ENCODE measurements at places on chromosomes 13 and 19.

DNA sequence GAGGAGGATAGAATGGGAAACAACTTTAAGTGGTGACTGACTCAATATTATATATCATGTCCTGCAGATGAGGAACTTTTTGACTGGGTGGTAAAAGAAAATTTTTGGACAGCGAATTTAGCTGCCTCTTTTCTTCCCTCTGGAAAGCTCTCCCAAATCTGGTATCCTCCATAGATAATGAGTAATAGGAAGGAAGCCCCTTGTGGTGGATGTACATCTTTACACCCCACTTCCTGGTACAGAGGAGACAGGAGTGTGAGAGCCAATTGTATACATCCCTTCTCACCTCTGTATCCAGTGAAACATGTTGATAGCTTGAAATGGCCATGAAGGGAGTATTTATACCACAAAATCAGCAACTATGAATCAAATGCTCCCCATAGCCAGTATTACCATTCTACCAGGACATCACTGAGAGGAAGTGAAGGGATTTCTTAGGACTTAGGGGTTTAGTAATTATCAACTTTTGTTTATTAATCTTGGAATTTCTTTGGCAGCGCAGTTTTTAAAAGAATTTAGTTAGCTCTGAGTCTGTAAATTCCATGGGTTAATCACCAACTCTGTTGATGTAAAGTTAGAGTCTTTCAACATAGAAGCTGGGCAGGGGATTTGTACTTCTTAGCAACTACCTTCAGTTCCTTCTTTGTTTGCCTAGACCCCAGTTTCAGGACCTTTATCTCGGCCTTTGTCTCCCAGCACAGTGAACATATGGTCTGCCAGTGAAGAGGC, 17.0 kb upstream of the TDRD3 start:
- no peak for DNase-seq

DNA sequence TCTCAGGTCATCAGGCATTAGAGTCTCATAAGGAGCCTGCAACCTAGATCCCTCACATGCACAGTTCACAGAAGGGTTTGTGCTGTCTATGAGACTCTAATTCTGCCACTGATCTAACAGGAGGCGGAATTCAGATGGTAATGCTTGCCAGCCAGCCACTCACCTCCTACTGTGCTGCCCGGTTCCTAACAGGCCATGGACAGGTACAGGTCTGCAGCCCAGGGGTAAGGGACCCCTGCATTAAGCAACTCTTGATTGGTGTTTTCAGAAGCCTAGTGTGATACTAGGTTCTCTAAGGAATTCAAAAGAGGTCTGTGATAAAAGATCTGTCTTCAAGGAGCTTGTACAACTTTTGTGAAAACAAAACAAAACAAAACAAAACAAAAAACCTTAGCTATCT, 31.1 kb downstream of the CAB39L start:
- DNase-seq, result no peak

- DNase-seq, result no peak
Observed at GRCh38 chr13:66994517-66995202, 235.5 kb downstream of the PCDH9 start.

DNA sequence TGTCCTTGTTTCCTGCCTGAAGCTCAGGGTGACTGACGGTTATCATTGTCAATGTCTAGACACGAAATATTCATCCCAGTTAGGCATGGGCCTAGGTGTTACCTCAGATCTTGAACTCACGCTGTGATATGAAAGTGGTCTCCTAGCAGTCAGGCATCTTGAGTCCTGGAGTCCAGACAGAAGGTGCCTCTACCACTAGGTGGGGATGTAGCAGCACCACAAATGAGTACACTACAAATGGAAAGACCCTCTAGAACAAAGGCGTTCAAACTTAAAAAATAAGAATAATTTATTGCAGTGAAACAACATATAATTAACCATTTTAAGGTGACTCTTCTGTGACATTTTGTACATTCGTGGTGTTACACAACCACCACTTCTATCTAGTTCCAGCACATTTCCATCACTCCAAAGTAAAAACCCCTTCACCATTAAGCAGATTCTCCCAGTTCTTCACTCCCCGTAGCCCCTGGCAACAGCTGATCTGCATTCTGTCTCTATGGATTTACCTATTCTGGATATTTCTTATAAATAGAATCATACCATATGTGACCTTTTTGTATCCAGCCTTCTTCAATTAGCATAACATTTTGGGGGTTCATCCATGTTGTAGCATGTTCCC, 11.9 kb upstream of the FRY start:
- no peak for DNase-seq

DNA sequence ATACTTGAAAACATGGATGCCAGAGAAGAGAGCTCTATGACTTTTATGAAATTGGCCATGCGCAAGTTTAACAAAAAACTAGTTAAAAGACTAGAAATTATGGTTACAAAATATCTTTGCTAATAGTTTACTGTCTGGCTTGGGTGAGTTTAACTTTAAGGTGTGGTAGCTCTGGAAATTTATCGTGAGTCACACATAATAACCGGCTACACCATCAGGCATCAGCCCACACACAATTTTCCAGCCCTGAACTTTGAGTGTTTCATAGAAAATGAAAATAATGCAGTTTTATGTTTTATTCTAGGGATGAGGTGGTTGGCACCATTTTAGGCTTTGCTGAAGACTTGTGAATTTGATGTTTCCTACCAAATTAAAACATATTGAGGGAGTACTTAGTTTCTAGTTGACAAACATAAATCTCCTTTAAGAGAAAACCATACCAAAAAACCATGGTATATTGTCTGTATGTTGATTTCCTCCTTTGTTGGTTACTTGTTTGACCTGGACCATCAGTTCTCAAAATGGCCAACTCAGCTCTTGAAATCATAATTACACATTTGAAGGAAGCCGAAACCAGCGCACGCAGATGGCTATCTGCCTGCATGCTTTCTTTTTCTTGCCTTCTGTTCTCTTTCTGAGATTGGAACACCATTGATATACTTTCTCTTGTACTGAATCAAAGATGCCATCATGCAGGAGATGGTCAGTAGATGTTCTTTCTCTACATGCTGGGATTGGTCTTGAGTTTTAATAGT, 125.1 kb downstream of the AKAP11 start:
- no peak for DNase-seq

GRCh38 chr13:23570099-23570920, at the start of gene TNFRSF19:
Gene TNFRSF19 (plus strand): TSS chr13:23570412. CDS start chr13:23590184, 19,772 bp downstream.
- no peak for DNase-seq

GRCh38 chr19:49983645-49984229, 22.8 kb upstream of the SIGLEC11 start:
- DNase-seq, result peak; percentile 86

GRCh38 chr13:98959786-98960605, 17.9 kb downstream of the DOCK9 start:
- no peak for DNase-seq

DNA sequence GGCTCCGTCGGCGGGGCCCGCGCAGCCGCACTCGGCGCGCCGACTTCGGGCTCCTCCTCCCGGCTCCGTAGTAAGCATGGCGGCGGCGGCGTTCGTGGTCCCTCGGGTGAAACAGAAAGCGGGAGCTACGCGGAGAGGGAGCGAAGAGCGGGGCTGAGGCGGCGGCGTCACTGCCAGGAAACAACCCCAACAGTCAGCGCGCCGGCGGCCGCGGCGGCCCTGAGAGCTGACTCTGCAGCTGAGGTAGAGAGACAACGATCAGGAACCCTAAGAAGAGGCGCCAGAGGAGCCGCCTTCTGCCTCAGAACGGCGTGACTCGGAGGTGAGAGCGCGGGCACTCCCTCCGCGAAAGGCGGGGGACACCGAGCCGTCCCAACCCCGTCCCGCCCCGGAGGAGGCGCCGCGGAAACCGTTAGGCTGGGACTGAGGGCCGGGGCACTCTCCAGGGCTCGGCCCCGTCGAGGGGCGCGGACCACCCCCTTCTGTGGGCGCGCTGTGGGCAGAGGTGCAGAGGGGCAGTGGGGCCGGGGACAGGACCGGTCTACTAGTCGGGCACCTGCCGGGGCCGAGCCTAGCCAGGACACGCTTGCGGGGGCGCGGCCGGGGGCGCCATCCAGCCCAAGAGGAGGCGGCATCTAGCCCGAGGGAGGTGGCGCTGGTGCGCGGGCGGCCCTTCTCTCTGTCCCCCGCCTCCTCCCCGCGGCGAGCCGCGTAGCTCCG, at the start of gene FNDC3A:
Gene FNDC3A, plus strand, starts transcription at position 57 of the 720 bp plus-strand sequence. CDS start 30,279 bp downstream, outside the sequence.
- DNase-seq, result peak; percentile 85

GRCh38 chr19:15986701-15987100, 37.9 kb downstream of the OR10H4 start:
- no peak for DNase-seq

DNA sequence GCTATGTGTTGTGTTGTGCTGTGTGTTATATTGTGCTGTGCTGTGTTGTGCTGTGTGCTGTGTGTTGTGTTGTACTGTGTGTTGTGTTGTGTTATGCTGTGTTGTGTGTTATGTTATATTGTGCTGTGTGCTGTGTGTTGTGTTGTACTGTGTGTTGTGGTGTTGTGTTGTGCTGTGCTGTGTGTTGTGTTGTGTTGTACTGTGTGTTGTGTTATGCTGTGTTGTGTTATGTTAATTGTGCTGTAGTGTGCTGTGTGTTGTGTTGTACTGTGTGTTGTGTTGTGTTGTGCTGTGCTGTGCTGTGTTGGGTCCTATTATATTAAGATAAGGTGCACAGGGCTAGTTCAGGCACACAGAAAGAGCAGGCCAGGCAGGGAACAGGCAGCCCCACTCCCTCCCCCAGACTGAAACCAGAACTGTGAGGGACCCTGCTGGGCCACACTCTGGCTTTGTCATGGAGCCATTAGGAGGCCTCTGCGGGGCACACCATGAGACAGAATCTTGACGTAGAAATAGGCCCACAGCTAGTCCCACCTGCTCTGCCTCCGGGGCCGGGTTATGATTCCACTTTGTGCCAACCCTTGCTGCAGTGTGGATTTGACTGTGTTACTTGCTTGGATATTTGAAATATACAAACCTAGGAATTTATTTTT, 12.1 kb downstream of the SOX1 start:
- DNase-seq, result no peak

DNA sequence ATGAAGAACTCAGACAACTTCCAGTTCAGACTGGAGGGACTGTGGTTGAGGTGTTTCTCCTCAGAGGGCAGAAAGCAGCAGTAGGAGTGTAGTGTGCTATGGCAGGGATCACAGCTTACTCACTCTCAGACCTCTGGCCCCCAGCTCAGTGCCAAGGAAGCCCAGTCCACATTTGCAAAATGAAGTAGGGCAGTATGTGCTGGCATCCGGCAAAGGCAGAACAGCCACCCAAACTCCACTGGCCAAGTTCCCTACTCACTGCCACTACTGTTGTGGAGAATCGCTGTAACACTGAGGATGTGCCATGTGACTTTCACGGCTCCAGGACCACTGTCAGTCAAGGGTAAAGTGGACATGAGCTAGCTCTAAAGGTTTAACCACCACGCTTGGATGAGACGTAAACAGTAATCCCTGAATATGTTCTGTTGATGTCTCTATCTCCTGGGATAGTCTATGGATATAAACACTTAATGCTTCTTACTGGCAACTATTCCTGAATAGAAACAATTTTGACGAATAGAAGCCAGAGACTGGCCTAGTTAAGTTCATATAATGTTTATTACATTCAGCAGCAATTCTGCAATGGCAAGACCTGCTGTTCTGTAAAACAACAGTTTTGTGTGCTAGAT, 67.0 kb upstream of the SLC15A1 start:
- DNase-seq, result no peak

Data from stimulated activated naive CD8-positive, alpha-beta T cell treated with anti-CD3 and anti-CD28 coated beads, Interleukin-15, Interleukin-2, amounts not matched to agents 100 U/mL and 50 U/mL, for 24 hours (primary cell).